GM23338 (cell line): ENCODE measurements at places on chromosomes 6 and 20.

- peaks cover 25% of the 10 kb centered on the region; the same call in 1 of the 2 replicates for H3K4me1 ChIP-seq
- no peak overlapping the region for H3K27ac ChIP-seq
- H3K27me3 ChIP-seq, result peaks cover 18% of the 10 kb centered on the region
- DNase-seq, result no peak
- H3K4me3 ChIP-seq, result no peak overlapping the region
Measured at GRCh38 chr6:24489881-24490280, 503 bp upstream of the GPLD1 start.

DNA sequence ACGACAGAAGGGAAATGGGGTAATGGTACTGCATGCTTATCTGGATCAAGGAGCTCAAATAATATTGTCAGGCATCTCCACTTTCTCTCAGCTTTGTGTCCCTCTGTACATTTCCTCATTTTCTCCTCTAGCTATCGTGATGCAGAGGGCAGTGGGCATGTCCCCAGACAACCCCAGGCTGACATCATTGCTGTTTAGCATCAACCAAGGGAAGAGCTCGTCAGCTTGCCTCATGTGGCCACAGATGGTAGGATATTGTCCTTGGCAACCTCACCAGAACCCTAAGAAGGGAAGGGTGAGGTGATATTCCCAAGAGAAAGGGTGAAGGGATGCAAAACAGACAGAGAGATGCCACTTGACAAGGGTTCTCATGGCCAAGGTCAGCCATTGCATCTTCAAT lies 58.3 kb downstream of the MAFB start:
- H3K4me3 ChIP-seq, result no peak overlapping the region
- no peaks in the 10 kb centered on the region for H3K27me3 ChIP-seq
- no peaks in the 10 kb centered on the region; the same call in 1 of the 2 replicates for H3K36me3 ChIP-seq

- H3K36me3 ChIP-seq, result no peaks in the 10 kb centered on the region
- no peaks in the 10 kb centered on the region; the same call in 1 of the 2 replicates for H3K4me1 ChIP-seq
- DNase-seq, result no peak
- no peak overlapping the region for H3K27ac ChIP-seq
- no peak overlapping the region for H3K4me3 ChIP-seq
Measured at GRCh38 chr6:44049989-44050871, 77.0 kb downstream of the MRPL14 start.

GRCh38 chr6:83071023-83071422 lies 3.6 kb downstream of the DOP1A start:
- H3K27ac ChIP-seq, result no peak overlapping the region; the same call in 1 of the 2 replicates
- H3K27me3 ChIP-seq, result no peaks in the 10 kb centered on the region
- H3K36me3 ChIP-seq, result no peaks in the 10 kb centered on the region
- H3K4me3 ChIP-seq, result no peak overlapping the region
- DNase-seq, result peak; percentile 17

DNA sequence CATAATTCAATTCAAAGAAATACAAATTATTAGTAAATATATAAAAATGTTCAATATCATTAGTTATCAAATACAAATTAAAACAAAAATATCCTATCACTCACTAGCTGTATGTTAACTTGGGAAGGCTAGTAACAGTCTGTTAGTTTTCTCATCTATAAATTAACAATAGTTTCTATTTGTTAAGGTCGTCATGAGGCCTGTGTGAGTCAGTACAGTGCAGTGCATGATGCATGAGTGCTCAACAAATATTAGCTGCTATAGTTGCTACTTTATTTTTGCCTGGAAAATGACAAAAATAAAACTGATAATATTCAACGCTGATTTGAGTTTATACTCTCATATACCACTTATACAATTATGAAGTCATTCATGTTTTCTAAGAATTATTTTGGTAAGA lies 401.6 kb upstream of the RUNX2 start:
- H3K27me3 ChIP-seq, result no peaks in the 10 kb centered on the region
- H3K4me3 ChIP-seq, result no peak overlapping the region
- H3K4me1 ChIP-seq, result no peaks in the 10 kb centered on the region
- H3K36me3 ChIP-seq, result no peaks in the 10 kb centered on the region
- H3K27ac ChIP-seq, result no peak overlapping the region

DNA sequence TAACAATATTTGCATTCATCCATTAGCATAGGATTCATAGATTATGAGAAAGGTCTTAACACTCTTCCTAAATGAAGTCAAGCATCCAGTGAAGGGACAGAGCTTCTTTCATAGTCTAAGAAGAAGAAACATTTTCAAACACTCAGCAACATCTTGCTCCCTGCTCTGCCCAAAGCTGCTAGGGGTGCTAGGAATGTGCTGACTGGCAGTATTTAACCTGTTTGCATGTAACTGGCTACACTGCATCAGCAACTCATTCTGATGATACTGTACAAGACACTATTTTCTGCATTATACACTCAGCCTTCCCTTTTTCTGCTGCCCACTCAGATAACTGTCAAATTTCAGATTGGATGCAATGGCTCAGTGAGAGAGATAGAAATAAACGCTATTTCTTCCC lies 495.1 kb upstream of the ARID1B start:
- H3K27me3 ChIP-seq, result no peaks in the 10 kb centered on the region
- DNase-seq, result no peak
- no peaks in the 10 kb centered on the region for H3K4me1 ChIP-seq
- H3K27ac ChIP-seq, result no peak overlapping the region
- no peak overlapping the region for H3K4me3 ChIP-seq

- H3K4me3 ChIP-seq, result peak overlapping the region; percentile 100
- peaks cover 7% of the 10 kb centered on the region; the same call in 1 of the 2 replicates for H3K4me1 ChIP-seq
- peaks cover 7% of the 10 kb centered on the region; the same call in 1 of the 2 replicates for H3K36me3 ChIP-seq
- peak overlapping the region; percentile 100 for H3K27ac ChIP-seq
- H3K27me3 ChIP-seq, result no peaks in the 10 kb centered on the region
Measured at GRCh38 chr6:149545258-149545753, 537 bp downstream of the PPIL4 start.

- H3K36me3 ChIP-seq, result no peaks in the 10 kb centered on the region
- H3K27ac ChIP-seq, result no peak overlapping the region
- H3K4me1 ChIP-seq, result no peaks in the 10 kb centered on the region
- H3K27me3 ChIP-seq, result no peaks in the 10 kb centered on the region
- no peak overlapping the region for H3K4me3 ChIP-seq
Measured at GRCh38 chr6:133001040-133001565, 186.7 kb downstream of the RPS12 start.

DNA sequence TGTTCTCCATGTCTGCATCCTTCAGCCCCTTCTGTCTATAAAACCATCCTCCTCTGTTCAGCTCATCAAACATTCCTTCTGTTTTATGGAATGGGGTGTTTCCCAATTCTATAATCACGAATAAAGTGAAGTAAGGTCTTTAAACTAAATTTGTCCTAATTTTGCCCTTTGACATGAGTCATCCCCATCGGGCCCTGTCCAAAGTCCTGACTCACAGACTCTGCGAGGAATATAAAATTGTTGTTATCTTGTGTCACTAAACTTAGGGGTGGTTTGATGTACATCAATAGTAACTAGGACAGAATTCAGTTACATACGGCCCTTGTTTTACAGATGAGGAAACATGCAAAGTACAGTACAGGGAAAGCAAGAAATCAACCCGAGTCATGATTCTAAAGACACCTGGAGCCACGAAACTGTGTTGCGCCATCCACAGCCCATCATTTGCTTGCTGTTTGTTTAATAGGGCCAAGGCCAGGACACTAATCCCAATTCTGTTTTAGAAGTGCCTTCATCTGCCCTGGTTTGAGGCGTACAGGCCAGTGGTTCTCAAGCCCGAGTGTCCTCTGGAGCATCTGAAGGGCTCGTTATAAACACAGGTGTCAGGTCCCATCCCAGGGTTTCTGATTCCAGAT lies 2.8 kb downstream of the ACSS1 start:
- no peak for DNase-seq
- H3K36me3 ChIP-seq, result no peaks in the 10 kb centered on the region
- peaks cover 53% of the 10 kb centered on the region for H3K27me3 ChIP-seq
- H3K27ac ChIP-seq, result no peak overlapping the region
- peaks cover 12% of the 10 kb centered on the region; the same call in 1 of the 2 replicates for H3K4me1 ChIP-seq
- H3K4me3 ChIP-seq, result no peak overlapping the region

GRCh38 chr6:163573503-163574179 lies 159.1 kb downstream of the QKI start:
- H3K36me3 ChIP-seq, result no peaks in the 10 kb centered on the region
- H3K4me3 ChIP-seq, result no peak overlapping the region
- H3K27me3 ChIP-seq, result no peaks in the 10 kb centered on the region
- peak overlapping the region; percentile 78 for H3K27ac ChIP-seq
- peak; percentile 30 for DNase-seq
- peaks cover 34% of the 10 kb centered on the region for H3K4me1 ChIP-seq

GRCh38 chr20:6704132-6704861 lies 63.2 kb upstream of the BMP2 start:
- H3K4me1 ChIP-seq, result no peaks in the 10 kb centered on the region
- DNase-seq, result no peak
- no peaks in the 10 kb centered on the region for H3K27me3 ChIP-seq
- no peak overlapping the region for H3K27ac ChIP-seq
